ENCODE measurements at places on chromosomes 6 and 20. TPM values are rescaled to one million over a fixed set of nuclear protein-coding genes. Genes with fewer than 3 reads are reported as not detected.

- no peak for DNase-seq
These were observed 114.1 kb upstream of the HDDC2 start for GRCh38 chr6:125415913-125416312.

GRCh38 chr6:44113414-44113813 lies 13.8 kb downstream of the MRPL14 start:
- DNase-seq: no peak

ELOVL4 gene
- 0.13 TPM for total RNA-seq

DNA sequence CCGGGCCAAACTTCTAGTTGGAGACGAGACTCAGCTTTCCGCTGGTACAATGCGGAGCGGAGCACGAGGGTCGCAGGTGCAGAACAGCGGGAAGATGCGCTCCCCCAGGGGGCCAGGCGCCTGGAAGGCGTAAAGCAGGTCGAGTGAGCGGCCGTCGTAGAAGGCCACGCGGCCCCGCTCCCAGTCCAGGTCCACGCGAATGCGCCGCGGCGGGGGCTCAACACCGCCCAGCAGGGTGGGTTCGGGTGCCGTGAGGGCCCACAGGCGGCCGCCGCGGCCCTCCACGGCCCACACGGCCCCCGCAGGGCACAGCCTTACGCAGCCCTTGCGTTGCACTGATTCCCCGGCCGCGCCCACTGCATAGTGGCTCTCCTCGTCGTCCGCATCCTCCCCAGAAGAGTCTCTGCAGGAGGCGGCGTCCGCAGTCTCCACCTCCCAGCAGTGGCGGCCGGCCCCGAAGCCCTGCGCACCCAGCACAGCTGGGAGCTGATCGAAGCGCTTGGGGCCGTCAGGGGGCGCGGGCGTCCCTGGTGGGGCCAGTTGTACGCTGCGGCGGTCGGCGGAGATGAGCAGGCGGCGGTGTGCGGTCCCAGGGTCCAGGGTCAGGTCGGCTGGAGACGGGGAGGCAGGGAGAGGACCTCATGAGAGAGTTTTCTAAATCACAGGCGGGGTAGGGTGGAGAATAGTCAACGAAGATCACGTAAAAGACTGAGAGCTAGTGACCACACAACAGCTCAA lies 4.3 kb downstream of the PPP1R11 start:
- DNase-seq: peak; percentile 48

- DNase-seq: peak; percentile 80
These were observed 611 bp upstream of the RAB22A start for GRCh38 chr20:58308680-58309527.

DNA sequence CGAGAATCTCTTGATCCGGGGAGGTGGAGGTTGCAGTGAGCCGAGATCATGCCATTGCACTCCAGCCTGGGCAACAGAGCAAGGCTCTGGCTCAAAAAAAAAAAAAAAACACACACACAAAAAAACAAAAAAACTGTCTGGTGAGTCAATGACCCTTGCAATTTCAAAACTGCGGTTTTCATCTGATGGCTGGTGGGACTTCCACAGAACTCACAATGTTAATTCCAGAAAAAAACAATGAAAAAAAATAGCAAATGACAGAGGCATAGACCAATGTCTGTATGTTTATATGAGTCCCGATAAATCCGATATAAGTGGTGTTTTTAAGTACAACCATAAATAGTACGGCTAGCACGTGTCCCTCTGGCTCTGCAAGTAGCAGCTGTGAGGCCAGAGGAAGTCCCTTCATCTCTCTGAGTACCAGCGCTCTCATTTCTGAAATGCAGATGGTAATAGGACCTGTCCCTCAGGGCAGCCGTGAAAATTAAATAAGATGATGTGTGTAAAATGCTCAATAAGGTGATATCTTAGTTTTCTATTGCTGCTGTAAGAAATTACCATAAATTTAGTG lies 21.9 kb upstream of the PTPN1 start:
- no peak for DNase-seq

DNA sequence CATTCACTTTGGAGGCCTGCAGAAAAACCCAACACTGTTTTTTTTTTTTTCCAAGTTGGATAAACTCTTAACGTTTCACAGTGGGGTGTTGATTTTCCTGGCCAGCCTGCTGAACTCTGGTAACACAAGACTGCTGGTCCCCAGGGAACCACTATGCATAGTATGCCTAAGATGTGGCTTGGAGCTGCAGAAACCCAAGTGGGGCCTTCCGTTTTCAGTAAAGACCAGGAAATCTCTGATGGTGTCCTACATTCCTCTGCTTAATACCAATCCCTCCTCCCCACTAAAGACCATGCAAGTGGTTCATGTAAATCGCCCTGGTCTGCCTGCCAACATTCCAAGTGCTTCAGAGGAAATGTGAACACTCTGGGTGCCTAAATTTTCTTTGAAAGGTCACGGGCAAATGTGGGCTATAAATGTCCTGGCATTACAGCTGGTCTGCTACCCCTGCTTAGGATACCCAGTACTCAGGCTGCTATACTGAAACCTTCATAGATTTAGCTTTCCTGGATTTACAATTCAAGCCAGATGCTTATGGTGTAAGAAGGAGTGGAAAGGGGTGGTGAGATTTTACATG lies 615.4 kb downstream of the MAFB start:
- DNase-seq: no peak

- DNase-seq: no peak
These were observed 508.1 kb downstream of the KIF16B start for GRCh38 chr20:16064989-16065707.

DNA sequence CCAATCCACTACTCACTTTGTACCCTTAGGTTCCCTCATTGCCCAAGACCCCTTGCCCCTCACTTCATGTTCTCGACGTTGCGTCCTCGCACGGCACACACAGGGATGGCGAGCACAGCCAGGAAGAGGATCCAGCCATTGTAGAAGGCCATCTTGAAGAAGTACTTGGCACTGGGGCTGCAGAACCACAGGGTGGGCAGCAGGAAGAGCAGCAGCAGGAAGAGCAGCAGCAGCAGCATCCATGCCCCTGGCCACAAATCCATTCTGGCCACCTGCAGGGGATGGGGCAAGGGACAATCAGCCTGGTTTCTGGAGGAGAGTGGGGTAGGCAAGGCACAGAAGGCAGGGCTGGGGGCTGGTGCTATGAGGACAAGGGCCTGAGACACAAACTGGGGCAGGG lies 4.7 kb downstream of the AGPAT1 start:
- no peak for DNase-seq

DNA sequence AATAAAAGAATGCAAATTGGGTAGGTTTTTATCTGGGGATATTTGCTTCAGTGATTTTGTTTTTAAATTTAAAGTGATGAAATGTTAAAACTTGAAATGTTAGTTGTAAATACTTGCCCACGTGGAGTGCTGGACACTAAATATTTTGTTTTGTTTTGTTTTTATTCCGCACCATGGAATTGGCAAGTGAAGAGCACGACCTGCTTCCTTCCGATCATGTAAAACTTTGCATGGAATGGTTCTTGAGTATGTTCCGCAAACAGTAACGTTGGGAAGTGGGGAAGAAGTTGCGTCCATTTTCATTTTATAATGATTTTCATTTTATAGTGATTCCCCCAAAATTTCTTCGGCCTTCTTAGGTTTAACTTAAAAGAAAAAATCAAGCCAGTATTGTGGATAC lies 765 bp downstream of the IRAK1BP1 start:
- no peak for DNase-seq

GRCh38 chr6:109002051-109002697 lies 92.5 kb downstream of the SESN1 start:
- no peak for DNase-seq

GRCh38 chr6:120671519-120671918 lies 662.8 kb downstream of the TBC1D32 start:
- no peak for DNase-seq

DNA sequence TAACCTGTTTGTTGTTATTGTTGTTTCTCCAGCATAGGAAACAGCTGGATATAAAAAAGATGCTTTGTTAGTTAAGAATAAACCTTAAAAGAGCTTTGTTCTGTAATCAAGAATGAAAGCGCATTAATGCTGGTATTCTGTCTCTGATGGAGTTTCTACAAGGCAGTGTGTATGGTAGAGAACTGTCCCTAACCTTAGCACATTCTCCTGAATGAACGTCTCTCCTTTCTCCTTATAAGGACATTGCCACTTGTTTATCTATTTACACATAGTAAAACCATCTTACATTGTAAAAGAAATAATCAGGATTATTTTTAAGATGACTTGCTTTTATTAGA lies 33.8 kb upstream of the LCA5 start:
- no peak for DNase-seq

DNA sequence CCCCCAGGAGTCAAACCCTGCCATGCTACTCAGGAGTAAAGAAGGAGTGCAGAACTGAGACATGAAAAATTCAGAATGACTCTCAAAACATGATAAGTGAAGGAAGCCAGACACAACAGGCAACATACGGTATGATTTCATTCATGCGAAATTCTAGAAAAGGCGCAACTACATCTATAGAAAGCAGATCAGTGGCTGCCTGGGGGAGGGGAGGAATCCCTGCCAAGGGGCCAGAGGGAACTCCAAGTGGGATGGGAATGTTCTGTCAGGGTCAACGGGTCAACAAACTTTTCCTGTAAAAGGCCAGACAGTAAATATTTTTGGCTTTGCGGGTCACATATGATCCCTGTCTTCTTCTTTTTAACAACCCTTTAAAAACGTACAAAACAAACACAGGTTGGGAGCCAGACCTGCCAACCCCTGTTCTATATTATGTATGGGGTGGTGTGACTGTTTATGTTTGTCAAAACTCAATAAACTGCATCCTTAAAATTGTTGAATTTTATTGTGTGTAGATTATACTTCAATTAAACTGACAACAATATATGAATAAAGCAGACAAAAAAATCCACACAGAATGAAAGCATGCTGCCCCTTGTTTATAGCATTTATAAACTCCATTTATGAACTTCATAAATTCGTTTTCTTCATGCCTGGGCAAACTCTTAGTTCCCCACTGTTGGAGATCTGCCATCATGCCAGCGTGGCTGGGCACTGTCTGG lies 56.6 kb upstream of the TRAF3IP2 start:
- DNase-seq: no peak

GSTA3 gene
- not detected for total RNA-seq

GRCh38 chr6:25579902-25580495 lies 72.0 kb upstream of the SCGN start:
- DNase-seq: no peak

DNA sequence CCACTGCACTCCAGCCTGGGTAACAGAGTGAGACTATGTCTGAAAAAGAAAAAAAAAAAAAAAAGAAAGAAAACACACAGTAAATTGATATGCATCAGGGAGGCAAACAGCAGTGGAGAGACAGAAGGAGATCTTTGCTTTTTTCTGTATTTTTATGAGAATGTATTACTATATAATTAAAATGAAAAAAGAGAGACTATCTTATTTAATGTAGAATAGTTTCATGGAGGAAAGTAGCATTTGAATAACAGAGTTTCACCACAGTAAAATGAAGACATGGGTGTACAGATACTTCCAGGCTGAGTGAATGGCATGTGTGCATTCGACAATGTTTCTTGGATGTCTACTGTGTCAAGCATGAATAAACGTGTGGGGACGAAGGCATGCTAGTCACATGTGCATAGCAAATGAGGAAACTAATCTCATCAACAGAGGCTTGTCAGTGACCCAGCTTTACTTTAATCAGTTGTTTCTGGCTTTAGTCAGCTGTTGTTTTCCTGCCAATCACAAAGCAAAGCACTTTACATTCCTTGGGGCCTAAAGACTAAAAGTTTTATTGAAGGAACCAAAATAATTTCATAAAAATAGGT lies 55.5 kb upstream of the ARMH2 start:
- DNase-seq: no peak

ZSCAN23 gene
- total RNA-seq: 2.1 TPM

DNA sequence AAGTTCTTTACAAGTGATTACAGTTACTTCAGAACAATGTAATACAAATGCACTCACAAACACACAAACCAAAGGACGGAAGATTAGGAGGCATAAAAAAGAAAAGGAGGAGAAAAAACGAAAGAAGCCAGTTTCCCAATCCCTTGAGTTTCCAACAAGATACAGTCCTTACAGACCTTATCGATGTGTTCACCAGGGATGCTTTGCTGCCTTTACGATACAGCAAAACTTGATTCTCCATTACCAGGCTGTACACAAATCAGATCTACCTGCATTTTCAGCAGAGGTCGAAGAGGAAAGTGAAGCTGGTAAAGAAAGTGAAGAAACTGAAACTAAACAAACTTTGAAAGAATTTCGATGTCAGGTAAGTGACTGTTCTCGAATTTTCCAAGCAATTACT lies 62.6 kb upstream of the SMIM8 start:
- no peak for DNase-seq

- DNase-seq: no peak
These were observed 36.7 kb downstream of the CFAP61 start for GRCh38 chr20:20089018-20089417.

GRCh38 chr20:54268941-54269340 lies 61.1 kb downstream of the PFDN4 start:
- DNase-seq: no peak

OR12D3 gene
- not detected for total RNA-seq

DNA sequence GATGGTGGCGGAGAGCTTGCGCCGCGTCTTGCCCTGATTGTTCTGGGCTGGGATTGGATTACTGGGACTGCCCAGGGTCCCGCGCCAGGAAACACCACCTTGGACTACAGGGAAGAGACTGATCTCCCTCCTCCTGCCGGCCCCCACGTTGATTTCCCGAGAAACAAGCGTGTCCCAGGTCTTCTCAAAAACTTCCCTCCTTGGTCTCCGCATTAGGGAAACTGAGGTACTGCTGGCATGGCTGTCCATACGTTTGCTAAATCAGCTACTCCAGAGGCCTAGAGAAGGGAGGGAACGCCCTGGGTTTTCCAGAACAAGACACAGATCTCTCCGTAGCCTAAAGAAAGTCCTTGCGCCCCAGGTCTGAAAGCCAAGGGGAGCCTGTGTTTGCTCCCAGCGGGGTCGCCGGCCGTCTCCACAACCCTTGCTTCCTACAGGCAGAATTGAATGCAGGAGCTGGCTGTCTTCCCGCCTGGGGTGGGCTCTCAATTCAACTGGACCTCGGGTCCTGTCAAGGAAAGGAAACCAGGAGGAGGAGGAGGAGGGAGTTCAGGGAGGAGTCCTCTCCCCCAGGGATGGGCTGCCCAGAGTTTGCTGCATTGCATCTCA lies 29.2 kb downstream of the TFAP2A start:
- no peak for DNase-seq

DNA sequence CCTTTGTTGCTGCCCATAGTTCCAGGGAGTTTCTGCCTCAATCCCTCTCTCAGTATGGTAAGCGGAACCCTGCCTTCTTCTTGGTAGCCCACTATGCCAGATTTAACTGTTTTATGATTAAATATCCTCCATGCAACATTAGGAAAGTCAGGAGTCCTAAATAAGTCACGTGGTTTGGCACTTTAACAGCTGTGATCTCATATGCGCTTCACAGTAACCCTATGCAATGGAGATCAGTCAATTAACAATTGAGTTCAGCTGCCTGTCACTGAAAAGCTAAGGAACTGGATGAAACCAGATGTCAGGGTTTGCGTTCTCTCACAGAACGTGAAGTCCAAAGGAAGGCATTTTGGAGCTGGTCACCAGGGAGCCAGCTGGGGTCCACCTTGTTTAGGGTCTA lies 81.6 kb downstream of the PSMB1 start:
- DNase-seq: no peak

Data from Right ventricle myocardium superior (tissue), 1 donor.